Stimulated activated CD4-positive, alpha-beta T cell treated with anti-CD3 and anti-CD28 coated beads, Interleukin-15, amount 100 ng/mL, for 1 hour (primary cell): ENCODE measurements at places on chromosomes 3 and 15.

- DNase-seq: no peak
These were observed at the start of gene ARPIN for GRCh38 chr15:89912674-89913396. Gene ARPIN, minus strand, starts transcription at chr15:89912952. Its CDS starts 117 bp downstream, at chr15:89912835.

GRCh38 chr15:87489456-87489855, 767.1 kb downstream of the NTRK3 start:
- no peak for DNase-seq

- no peak for DNase-seq
These were observed at the start of gene FSTL1 for GRCh38 chr3:120450600-120451271. Gene FSTL1, minus strand, starts transcription at chr3:120450992. Its CDS starts 246 bp downstream, at chr3:120450746.

GRCh38 chr3:144097163-144097562, 125.5 kb downstream of the DIPK2A start:
- no peak for DNase-seq

GRCh38 chr15:79130535-79131130, 40.1 kb upstream of the RASGRF1 start:
- DNase-seq: no peak

- no peak for DNase-seq
These were observed 18.9 kb upstream of the ATP13A4 start for GRCh38 chr3:193573403-193574191.

DNA sequence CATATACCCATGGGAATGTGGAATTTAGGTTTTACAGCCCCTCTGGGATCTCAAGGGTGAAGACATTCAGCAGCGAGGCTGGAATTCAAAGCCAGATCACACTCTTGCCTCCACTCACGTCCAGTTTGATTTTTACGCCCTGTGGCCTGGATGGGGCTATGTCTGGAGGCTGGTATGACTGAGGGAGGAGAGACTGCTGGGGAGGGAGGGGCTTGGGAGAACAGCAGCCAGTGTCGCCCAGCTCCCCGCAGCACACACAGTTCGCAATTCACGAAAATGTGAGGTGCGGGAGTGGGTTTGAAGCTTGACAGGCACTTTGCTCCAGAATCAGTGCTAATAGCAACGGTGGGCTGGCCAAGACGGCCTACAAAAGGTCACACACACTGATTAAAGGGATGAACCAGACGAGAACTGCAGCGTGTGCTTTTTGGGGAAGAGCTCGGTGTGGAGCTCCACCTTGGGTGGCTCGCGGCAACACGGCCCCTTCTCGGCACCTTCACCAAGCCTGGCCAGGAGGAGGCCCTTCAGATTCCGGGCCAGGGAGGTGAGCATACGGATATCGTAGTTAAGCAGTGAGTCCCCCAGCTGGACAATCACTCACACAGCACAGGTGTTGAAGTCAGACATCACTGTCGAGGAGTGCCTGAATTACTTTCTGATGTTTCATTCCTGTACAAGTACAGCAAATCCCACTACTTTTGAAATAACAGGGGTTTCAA, 16.4 kb downstream of the EHD4 start:
- no peak for DNase-seq

DNA sequence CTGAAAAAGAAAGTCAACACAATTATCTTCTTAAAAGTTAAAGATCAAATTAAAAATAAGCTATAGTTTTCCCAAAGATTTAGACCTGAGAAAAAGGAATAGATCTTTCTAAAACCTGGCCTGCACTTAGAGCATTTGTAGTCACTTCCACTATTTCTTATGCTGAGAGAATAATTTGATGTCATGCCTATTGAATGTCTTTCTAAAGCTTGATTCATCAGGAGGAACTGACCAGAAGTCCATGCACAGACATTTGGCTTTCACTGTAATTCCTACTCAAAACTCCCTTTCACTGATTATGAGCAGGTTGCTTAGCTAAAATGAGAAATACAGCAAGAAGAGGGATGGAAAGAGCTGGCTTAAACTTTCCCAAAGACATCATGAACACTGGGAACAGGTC, 4.3 kb downstream of the GREM1 start:
- DNase-seq: no peak

- DNase-seq: no peak
These were observed 17.5 kb downstream of the SENP7 start for GRCh38 chr3:101495552-101495951.

- DNase-seq: no peak
These were observed 69.1 kb upstream of the SEC13 start for GRCh38 chr3:10389995-10390394.

- no peak for DNase-seq
These were observed 16.0 kb downstream of the TM2D3 start for GRCh38 chr15:101635944-101636727.

DNA sequence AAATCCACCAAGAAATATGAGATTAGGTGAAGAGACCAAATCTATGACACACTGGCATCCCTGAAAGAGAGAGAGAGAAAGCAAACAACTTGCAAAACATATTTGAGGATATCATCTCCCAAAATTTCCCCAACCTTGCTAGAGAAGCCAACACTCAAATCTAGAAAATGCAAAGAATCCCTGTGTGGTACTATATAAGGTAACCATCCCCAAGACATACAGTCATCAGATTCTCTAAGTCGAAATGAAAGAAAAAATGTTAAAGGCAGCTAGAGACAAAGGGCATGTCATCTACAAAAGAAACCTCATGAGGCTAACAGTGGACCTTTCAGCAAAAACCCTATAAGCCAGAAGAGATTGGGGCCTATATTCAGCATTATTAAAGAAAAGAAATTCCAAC, 622.1 kb upstream of the LMCD1 start:
- DNase-seq: no peak

DNA sequence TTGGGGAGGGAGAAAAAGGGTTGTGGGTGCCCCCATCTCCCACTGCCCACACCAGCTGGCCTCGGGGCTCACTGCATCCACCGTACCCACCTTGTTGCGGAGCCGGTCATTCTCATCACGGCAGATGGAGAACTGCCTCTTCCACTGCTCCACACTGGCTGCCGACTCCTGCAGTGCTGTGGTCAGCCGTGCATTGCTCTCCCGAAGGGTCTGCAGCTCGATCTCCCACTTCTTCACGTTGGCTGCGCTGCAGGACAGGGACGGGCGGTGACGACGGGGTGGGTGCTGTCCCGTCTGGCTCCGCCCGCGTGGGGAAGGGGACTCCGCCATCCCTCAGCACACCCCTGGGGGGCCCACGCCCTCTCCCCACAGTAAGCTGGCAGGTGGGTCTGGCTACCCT, 45.1 kb downstream of the WHAMM start:
- no peak for DNase-seq

- DNase-seq: no peak
These were observed 113.8 kb downstream of the PPM1L start for GRCh38 chr3:160869825-160870224.

DNA sequence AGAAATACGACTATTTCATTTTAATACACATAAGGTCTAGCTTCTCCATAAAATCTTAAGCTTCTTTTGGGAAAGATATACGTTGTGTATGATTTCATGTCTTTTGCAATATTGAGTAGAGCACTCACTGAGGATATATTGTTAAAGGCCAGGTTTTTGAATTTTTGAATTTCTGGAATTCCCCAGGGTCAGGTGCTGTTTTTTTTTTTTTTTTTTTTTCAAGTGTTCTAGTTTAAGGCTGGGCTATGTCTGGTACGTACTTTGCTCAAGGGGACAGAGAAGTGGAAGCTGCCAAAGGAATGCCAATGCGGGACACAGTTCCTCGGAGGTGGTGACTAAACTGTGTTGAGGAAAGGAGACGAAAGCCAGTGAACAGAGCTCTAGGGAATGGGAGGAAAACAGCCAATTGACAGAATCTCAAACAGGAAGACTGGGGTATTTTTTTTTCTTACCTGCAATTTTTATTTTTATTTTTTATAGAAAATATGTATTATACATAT, 510.5 kb upstream of the CBLB start:
- no peak for DNase-seq

GRCh38 chr15:71052356-71052755, 62.9 kb upstream of the THSD4 start:
- no peak for DNase-seq

- no peak for DNase-seq
These were observed 760.1 kb downstream of the ZNF385D start for GRCh38 chr3:20990896-20991295.

DNA sequence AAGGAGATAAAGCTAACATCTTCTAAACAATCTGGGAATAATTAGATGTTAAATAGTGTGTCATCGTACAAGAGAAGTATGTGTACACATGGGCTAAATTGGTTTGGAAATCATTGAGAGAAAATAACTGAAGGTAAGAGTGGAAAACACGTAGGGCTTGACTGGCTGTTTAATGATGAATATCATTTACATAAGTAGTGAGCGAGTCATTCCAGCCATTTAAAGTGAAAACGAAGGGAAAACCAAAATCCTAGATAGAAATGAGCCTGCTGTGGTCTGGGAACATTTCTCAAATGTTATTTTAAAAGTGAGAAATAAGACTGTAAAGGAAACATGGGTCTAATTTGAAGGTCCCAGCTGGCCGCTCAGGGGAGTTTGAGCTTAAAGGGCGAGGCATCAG, 41.9 kb upstream of the KCNMB2 start:
- no peak for DNase-seq

- DNase-seq: no peak
These were observed 148.2 kb downstream of the BBX start for GRCh38 chr3:107670986-107671385.

- no peak for DNase-seq
These were observed 23.2 kb downstream of the SPTBN5 start for GRCh38 chr15:41870689-41871081.

GRCh38 chr3:138914870-138915502, 32.0 kb downstream of the FOXL2 start:
- DNase-seq: no peak

DNA sequence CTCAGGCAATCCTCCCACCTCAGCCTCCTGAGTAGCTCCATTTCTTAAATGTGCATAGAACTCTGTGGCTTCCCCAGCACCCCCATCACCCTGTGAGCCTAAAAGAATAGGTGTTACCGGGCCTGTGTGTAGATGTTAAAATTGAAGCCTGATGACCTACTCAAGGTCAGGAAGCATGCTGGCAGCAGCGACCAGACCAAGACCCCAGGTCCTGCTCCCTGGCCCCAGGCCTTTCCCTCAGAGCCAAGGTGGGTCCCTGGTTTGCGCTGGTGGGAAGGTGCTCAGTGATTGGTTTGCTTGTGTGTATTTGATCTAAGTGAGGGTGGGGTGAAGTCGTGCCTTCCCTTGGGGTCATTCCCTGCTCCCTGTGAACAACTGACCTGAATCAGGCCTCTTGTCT, 18.4 kb upstream of the CRABP1 start:
- DNase-seq: no peak

DNA sequence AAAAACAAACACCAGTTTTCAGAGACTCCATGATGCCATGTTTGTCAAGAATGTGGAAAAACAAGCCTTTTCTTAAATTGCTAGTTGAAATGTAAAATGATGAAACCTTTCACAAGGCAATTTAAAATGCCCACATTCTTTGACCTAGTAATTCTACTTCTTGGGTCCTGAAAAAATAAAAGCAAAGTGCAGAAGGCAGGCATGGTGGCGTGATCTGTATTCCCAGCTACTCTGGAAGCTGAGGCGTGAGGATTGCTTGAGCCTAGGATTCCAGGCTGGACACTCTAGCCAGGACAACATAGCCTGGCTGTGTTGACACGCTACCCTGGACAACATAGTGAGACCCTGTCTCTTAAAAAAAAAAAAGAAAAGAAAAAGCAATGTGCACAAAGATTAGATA, 4.3 kb upstream of the MORF4L1 start:
- DNase-seq: no peak

- no peak for DNase-seq
These were observed 11.4 kb upstream of the SNRPA1 start for GRCh38 chr15:101306341-101307047.

- no peak for DNase-seq
These were observed 12.9 kb upstream of the SCG3 start for GRCh38 chr15:51668446-51668845.

DNA sequence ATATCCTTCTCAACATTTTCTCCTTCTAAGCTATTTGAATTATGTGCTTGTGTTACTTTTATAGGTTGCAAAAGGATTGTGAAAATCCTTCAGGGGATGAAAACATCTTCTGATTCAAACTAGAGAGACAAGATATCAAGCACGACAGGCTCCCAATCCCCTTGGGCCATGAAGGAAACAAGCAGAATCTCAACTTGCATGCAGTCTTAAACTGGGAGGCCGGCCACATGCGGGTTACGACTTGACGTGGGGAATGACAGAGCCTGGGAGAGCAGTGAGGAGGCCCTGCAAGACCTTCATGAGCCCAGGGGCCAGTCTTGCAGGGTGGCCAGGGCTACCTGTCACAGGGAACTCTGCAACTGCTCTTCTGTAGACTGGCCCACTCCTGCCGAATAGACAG, 94.4 kb downstream of the SCN11A start:
- DNase-seq: no peak

GRCh38 chr3:98807011-98807410, 43.9 kb downstream of the ST3GAL6 start:
- no peak for DNase-seq

DNA sequence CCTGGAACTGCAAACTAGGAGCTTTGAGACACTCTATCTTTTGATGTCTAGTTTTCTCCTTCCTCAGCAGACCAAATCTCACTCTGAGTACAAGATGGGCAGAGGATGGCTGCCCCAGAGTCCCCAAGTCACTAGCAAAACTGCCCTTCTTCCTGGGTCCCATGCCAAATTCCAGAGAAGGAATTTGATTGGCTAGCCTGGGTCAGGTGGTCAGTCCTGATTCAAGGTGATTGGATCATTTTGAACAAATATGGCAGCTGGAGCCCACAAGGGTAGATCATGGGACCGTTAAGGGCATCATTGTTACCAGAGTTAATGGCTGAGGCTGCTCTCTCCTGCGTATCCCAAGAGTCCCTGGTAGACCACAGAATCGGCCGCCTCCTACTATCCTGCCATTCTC, 21.7 kb downstream of the SLC6A1 start:
- no peak for DNase-seq

DNA sequence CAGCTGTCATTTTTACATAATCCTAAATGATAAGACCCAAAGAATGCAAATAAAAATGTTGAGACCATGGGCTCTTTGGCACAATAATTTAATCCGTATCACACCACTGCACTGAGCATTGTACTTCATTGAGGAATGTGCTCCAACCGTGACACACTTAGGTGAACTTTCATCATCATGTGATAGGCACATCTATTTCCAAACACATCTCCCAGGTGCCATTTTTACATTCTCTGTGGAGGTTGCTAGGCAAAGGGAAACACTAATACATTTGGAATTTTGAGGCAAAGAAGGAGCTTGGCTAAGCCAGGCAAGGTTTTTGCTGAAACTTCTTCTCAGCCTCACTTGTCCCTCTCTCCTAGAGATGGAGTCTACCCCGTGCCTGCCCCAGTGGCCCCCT, 68.7 kb downstream of the LRTM1 start:
- DNase-seq: no peak
